ENCODE measurements at places on chromosomes 7 and 10.

GRCh38 chr7:76069238-76069638 is 21.3 kb downstream of the MDH2 start:
- DNase-seq: no peak

- DNase-seq: no peak
Observed at GRCh38 chr7:45221896-45222604, 64.5 kb downstream of the RAMP3 start.

DNA sequence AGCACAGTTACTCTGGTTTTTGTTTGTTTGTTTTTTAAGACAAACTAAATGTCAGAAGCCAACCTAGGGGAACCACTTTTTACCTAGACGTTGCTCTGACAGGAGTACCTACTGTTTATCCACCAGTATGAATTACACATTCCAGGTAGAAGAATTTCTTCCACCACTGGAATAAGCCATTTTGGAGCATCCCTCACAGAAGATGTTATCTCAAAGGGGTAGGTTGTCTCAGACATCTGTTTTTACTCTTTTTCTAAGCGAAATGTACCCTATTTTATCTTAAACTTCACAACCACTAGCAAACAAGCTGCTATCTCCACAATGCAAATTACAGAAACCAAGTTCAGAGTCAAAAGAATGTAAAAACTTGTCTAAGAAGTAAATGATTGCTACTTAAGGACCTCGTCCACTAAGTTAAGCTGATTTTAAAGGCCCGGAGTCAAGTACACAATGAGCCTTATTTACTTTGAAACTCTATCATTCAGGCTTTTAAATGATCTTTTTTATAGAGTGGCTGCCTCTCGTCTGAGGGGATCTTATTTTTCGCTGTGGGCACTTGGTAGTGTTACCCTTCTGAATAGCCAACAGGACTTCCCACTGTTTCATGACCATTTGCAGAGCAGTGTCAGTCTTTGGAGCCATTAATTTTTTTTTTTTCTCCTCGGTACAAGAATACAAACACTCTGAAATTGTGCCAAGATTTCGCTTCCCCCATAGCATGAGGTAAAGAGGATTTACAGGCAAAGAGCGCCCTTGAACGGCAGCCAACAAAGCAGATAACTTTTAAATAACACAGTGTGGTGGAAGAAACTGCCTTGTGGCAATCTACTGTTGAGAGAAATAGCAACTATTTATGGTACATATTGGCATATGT is 15.7 kb upstream of the ARMC3 start:
- no peak for DNase-seq

GRCh38 chr10:131560166-131560565 is 248.6 kb upstream of the TCERG1L start:
- DNase-seq: no peak

GRCh38 chr7:115113776-115114175 is 191.9 kb downstream of the MDFIC start:
- no peak for DNase-seq

DNA sequence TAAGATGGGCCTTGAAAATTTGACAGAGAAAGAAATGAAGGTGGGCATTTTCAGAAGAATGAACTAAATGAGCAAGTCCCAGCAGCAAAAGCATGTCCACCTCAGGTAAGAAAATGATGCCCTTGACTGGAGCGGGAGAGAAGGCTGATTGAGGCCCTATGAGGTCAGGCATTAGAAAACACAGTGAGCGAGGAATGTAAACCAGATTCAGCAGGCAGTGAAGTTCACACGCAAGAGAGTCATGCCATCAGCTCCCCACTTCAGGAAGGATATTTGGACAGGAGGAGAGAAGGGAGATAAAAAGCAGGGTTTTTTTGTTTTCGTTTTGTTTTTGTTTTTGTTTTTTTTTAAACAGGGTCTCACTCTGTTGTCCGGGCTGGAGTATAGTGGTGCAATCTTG is 166.4 kb downstream of the PPP1R17 start:
- no peak for DNase-seq

DNA sequence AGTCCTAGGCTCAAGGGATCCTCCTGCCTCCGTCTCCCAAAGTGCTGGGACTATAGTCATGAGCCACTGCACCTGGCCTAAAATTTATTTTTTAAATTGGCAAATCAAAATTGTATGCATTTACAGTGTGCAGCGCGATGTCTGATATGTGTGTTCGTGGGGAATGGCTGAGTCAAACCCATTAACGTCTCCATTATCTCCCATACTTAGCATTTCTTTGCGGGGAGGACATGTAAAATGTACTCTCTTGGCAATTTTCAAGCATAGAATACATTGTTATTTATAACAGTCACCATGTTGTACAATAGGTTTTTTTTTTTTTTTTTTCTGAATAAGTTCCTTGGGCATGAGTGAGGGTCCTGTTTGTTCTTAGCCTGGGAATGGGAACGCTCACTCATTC is 3.8 kb downstream of the TMEM184A start:
- DNase-seq: no peak

DNA sequence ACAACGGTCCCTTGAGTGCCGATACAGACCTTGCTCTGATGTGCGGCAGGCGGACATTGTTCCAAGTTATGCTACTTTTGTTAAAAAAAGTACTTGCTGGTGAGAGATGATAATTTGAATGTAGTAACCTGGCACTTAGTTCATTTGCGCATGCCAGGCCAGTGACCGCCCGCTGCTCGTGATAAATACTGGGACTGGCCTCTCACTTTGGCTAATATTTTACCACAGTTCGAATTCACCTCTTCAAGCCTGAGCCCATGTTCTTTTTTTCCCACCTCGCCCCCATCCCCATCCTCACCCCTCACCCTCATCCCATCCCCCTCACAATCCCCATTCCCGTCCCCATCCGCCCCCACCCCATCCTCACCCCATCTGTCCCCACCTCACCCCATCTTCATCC is 126.4 kb downstream of the DNAJB6 start:
- no peak for DNase-seq

- DNase-seq: no peak
Observed at GRCh38 chr10:115063701-115064658, 29.2 kb upstream of the ATRNL1 start.

- no peak for DNase-seq
Observed at GRCh38 chr10:15658069-15658702, 61.5 kb downstream of the ITGA8 start.

- DNase-seq: no peak
Observed at GRCh38 chr7:118057404-118057803, 126.6 kb upstream of the LSM8 start.

DNA sequence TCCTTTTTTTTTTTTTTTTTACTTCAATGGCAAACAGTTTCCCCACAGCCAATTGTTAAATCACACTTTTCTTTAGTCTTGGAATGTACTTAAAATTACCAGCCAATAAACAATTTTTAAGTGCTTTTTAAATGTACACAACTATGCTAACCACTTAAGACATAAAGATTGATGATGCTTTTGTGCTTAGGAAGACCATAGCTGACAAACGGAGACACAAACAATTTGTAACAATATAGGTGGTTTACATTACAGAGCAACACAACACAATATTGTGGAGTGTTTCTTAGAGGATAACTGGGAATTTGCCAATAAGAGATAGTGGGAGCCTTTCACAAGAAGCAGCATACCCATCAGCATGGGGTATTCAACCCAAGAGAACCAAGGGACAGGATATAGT is 798.5 kb upstream of the IGFBP3 start:
- no peak for DNase-seq

DNA sequence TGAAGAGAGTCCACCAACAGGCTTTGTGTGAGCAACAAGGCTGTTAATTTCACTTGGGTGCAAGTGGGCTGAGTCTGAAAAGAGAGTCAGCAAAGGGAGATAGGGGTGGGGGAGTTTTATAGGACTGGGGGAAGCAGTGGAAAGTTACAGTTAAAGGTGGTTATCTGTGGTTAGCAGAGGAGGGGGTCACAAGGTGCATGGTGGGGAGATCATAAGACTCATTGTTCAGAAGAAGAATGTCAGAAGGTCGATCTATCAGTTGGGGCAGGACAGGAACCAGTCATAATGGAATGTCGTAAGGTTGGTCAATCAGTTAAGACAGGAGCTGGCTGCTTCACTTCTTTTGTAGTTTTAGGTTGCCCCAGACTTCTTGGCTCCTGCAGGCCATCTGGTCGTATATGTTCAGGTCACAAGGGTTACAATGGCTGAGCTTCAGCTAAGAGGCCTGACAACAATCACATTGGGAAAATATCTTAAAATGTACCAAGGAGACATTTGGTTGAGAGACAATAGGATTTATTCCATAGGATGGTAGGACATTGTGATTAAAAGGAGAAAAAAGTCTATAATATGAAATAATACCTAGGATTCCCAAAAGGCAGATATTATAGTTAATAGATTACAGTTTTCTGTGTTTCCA is 356.4 kb downstream of the ANKRD7 start:
- DNase-seq: no peak

- no peak for DNase-seq
Observed at GRCh38 chr10:111200505-111201186, 123.8 kb downstream of the ADRA2A start.

GRCh38 chr10:125123476-125124114 is 36.8 kb downstream of the CTBP2 start:
- no peak for DNase-seq

DNA sequence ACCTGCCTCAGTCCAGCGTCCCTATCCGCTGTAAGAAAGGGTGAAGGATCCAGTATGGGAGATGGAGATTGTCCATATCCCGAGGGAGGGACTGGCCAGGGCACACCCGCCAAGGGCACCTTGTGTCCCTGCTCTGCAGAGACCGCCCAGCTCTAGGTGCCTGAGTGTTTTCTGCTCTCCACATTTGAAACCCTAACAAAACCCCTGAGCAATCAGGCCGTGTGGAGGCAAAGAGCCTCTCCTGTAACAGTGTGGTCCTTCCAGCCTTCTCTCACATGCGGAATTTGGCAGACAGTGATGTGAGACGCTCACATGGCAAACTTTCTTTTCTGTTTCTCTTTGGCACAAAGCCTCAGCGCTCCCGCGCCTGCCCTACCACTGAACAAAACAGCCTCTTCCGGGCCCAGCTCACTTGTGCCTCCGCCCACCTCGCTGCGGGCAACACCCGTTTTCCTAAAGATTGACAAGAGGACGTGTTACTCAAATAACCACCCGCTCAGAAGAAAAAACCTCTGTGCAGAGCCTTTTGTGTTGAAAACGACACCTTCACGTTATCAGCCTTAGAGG is 514.8 kb downstream of the DNAJB6 start:
- DNase-seq: peak; percentile 83

- DNase-seq: no peak
Observed at GRCh38 chr7:105648561-105649401, 67.5 kb upstream of the EFCAB10 start.

- DNase-seq: peak; percentile 70
Observed at GRCh38 chr7:36677769-36678437, 46.4 kb downstream of the AOAH start.

GRCh38 chr10:8392216-8392615 is 337.7 kb downstream of the GATA3 start:
- DNase-seq: no peak

GRCh38 chr7:140867467-140868462 is 57.0 kb downstream of the BRAF start:
- no peak for DNase-seq

DNA sequence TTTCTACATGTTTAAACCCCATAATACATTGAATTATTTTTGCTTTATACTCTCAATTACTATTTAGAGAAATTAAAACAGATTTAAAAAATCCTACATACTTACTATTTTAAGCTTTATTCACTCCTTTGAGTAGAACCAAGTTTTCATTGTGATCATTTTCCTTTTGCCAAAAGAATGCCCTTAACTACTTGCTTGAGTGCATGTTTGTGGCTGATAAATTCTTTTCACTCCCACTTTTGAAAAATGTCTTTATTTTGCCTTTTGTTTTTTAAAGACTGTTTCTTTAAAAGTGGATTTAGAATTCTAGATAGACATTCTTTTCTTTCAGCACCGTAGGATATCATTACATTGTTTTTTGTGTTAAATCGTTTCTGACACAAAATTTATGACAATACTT is 22.3 kb upstream of the AGR3 start:
- no peak for DNase-seq

DNA sequence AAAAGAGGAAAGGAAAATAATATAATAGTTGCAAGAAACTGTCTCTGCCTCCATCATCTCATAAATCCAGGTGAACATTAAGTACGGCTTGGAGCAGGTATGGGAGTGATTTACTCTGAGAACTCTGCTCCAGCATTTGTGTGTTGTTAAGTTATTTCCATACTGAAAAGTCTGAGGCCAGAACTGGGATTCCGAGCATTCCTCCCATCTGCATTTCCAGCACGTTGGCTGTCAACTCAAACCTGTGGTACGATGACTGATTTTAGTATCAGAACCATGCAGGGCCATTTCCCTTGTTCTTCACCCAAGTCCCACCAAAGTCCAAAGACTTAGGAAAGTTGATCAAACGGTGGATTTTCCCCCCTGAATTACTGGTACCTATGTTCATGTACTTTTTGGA is 104.9 kb downstream of the CREB5 start:
- DNase-seq: no peak

GRCh38 chr7:322111-322671 is 32.2 kb downstream of the FOXL3 start:
- peak; percentile 88 for DNase-seq

- DNase-seq: no peak
Observed at GRCh38 chr7:138727336-138728099, 26.4 kb upstream of the SVOPL start.

GRCh38 chr7:106947244-106947728 is 82.2 kb downstream of the PIK3CG start:
- DNase-seq: peak; percentile 17

DNA sequence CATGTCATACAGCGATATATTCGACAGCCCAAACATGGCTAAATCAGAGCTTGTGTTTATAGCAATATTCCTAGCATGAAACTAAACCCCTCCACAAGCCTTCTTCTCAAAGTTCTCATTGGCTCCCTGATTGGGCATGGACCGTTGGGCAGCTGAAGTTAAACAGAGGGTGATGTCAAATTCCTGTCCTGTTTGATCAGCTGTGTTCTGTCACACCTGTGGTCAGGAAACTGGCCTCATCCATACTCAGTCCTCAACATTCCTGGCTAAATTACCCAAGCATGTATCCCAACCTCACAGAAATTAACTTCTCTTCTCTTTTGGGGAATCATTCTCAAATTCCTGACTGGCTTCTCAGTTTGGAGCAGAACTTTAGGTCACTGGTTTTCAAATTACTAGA is 107.9 kb downstream of the ODAD2 start:
- DNase-seq: no peak

DNA sequence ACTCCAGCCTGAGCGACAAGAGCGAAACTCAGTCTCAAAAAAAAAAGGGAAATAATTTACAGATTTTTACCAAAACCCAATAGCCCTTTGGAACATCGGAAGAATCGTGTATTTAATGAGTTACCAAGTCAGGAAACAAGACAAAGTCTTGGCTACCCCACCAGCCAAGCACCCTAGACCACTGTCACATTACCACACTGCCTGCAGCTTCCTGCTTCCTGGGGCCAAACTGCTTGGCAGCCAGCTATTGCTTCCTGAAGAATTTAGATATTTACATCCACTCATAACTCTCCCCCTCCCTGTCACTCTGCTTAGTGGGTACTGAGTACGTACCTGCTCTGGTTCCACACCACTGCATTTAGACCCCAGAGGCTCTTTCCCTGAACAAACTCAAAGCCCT is 14.1 kb upstream of the TNPO3 start:
- DNase-seq: no peak
